ENCODE measurements at places on chromosomes 11 and 22. TPM values are rescaled to one million over a fixed set of nuclear protein-coding genes. Genes with fewer than 3 reads are reported as not detected.
A peak's percentile ranks its signal among the peaks of the same experiment; 100 is the strongest.

Gene BIRC3
- total RNA-seq: 46.4 TPM

Gene BTBD18
- not detected for total RNA-seq

DNA sequence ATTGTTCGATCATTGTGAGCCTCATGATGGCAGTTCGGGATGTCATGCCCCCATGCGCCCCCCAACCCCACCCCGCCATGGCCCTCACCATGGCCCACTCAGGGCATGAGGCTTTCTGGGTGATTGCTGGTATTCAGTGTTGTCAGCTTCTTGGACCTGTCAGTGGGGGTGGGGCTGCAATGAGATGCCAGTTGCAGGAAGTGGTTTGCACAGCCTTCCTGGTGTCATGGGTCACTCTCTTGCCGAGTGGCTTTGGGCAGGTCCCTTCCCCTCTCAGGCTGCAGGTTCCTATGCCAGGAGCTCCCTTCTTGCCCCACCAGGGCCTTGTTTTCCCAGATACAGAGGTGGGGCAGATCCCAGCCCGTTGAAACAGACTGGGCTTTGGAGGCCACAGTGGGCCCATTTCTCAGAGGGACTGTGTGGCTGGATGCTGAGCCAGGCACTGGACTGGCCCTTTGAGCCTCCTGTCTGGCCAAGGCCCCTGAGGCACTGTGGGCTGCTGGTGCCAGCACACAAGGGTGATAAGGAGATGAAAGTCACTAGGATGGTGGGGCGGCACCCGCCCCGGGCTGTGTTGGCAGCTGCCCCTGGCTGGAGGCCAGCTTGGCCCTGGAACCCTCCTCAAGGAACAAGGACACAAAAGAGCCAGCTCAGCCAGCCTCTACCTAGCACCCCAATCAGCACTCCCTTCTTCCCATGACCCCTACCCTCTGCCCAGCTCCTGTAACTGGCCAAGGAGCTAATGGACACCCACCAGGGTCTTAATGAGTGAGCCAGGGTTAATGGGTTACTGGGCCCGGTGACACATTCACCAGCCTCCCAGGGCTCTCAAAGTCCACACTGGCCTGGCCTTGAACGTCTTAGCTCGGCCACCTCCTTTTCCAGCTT lies 1.5 kb upstream of the GGT1 start:
- peak overlapping the region; percentile 70 for H3K27ac ChIP-seq
- no peaks in the 10 kb centered on the region for H3K27me3 ChIP-seq
- H3K36me3 ChIP-seq: no peaks in the 10 kb centered on the region
- peaks cover 43% of the 10 kb centered on the region for H3K4me1 ChIP-seq
- peak; percentile 75 for DNase-seq

Gene GDPD4
- total RNA-seq: not detected

- no peak overlapping the region for H3K27ac ChIP-seq
- no peak overlapping the region for H3K4me3 ChIP-seq
- no peaks in the 10 kb centered on the region for H3K4me1 ChIP-seq
- no peaks in the 10 kb centered on the region for H3K27me3 ChIP-seq
These were observed 113.5 kb upstream of the KIRREL3 start for GRCh38 chr11:127114035-127114434.

GRCh38 chr11:44863231-44863630 lies 87.5 kb downstream of the TP53I11 start:
- peaks cover 69% of the 10 kb centered on the region for H3K27me3 ChIP-seq
- no peak overlapping the region for H3K4me3 ChIP-seq
- no peaks in the 10 kb centered on the region for H3K36me3 ChIP-seq

DNA sequence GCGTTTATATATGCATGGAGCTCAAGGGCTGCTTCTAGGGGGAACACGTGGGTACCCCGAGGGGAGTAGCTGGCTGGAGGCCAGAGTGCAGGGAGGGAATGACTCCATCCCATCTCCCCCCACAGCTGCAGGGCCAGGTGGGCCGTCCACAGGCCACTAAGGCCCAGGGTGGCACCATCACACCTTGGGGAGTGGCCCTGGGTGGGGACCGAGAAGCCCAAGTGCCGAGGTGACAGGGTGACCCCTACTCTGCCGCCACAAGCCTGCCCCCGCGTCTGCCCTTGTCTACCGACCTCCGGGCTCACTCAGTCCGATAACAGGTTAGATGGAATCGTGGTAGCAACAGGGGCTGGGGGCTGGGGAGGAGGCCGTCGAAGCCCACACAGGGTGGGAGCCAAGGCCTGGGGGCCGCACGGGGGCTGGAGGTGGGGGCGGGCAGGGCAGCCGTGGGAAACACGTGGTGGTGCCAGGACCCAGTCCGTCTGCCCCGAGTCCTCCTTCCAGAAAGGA lies 125.7 kb downstream of the KCNQ1OT1 start:
- no peak for DNase-seq
- peaks cover 1% of the 10 kb centered on the region for H3K4me1 ChIP-seq
- H3K36me3 ChIP-seq: no peaks in the 10 kb centered on the region
- H3K27me3 ChIP-seq: no peaks in the 10 kb centered on the region
- H3K4me3 ChIP-seq: no peak overlapping the region

GRCh38 chr22:17431179-17431578 lies 61.9 kb downstream of the CECR2 start:
- no peak overlapping the region for H3K4me3 ChIP-seq
- no peak for DNase-seq
- peaks cover 21% of the 10 kb centered on the region for H3K27me3 ChIP-seq
- H3K36me3 ChIP-seq: no peaks in the 10 kb centered on the region
- H3K4me1 ChIP-seq: no peaks in the 10 kb centered on the region

- no peak for DNase-seq
- no peaks in the 10 kb centered on the region for H3K36me3 ChIP-seq
- no peak overlapping the region for H3K27ac ChIP-seq
- no peak overlapping the region for H3K4me3 ChIP-seq
These were observed 675.3 kb downstream of the BRD1 start for GRCh38 chr22:49152127-49152938.

Gene PKNOX2
- not detected for total RNA-seq
